Right ventricle myocardium superior (tissue), 1 donor: ENCODE measurements at places on chromosomes 11 and 22. TPM values are rescaled to one million over a fixed set of nuclear protein-coding genes. Genes with fewer than 3 reads are reported as not detected.
A peak's percentile ranks its signal among the peaks of the same experiment; 100 is the strongest.

GRCh38 chr11:74397501-74398243, 561 bp downstream of the PGM2L1 start:
- DNase-seq = peak; percentile 67

DNA sequence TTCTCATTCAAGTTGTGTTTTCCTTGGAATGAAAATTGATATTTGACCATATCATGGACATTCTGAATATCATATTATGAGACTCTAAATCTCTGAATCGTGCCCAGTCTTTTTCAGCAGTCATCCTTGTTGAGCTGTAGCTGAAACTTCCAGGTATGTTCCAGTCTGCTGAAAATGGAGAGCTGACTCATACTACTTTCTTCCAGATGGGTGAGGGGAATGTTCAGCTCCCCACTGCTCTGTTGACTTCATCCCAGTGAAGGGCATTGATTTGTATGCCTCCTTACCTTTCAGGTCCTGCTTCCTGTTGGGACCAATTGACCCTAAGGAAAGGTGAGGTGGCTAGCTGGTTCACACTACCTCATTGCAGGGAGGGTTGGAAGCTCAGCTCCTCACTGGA, 3.5 kb downstream of the OR5P2 start:
- no peak for DNase-seq

DNA sequence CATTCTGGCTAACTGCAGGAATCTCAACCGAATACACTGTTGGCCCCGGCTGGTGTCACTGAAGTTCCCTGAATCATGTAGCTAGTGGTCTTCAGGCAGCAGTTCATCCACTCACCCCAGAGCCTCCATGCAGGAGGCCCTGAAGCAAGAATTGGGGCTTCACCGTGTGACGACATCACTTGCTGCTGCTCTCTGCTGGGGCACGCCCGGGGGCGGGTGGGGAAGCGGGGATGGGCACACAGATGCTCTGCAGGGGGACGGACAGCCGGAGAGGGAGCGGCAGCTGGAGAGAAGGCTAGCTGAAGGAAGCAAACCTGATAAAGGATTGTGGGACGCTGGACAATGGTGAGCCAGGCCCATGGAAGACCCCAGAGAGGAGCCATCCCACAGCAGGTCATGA, 17.0 kb downstream of the B3GAT1 start:
- no peak for DNase-seq

GRCh38 chr22:27785831-27786230, 15.7 kb downstream of the MN1 start:
- no peak for DNase-seq

DNA sequence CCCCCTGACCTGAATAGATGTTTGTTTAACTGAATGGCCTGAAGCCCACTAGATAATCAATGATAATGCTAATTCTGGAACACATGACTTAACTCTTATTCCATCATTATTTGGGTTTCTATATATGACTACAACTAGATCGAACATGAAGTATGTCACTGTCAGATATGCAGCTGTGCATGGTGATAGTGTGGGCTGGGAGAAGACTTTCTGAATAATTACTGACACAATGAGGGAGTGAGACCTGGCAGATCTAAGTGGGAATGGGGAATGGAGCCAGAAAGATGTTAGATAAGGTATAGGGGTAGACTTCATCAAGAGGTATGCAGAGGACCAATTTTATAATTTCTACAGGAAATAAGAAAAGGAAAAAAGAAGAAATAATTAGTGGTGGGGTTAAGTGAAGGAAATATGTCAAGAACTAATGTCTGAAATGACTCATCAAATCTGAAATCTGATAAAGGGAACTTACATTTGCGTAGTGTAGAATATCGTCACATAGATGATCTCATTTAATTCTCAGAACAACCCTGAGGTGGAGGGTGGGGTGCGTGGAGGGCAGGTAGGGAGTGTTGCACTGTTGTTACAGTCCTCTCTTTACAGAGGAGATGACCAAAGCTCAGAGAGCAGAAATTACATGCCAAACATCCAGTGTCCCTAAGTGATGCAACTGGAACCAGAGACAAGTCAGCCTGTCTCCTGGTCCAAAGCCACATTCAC, 68.2 kb upstream of the EED start:
- DNase-seq = no peak

DNA sequence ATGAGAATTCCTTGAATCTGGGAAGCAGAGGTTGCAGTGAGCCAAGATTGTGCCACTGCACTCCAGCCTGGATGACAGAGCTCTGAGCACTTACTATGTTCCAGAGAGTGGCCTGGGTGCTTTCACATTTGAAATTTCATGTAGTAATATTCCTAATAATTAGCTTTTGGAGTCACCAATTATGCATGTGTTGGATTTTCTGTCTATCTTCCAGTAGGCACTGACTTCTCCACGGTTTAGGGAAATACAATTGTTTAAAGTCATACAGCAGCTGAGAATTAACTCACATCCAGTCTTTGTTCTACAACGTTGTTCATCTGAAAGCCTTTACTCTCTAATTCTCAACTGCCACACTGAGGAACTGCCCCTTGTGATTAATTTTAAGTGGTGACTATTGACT, 150.2 kb downstream of the CSNK2A3 start:
- no peak for DNase-seq

GRCh38 chr11:128174465-128175291, 412.7 kb downstream of the ETS1 start:
- DNase-seq = no peak

DNA sequence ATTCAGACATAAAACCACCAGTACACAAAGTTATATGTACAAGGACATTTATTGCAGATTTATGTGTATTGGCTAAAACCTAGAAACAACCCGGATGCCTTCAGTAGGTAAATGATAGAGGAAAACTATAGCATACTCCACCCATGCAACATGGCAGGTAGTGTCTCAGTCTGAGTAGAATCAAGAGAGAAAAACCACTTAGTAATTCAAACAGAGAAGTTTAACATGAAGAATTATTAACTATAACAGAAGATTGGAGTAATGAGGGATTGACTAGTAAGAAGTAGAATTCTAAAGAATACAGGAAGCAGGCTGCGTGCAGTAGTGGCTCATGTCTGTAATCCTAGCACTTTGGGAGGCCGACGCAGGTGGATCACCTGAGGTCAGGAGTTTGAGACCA, 16.2 kb upstream of the SPTY2D1 start:
- no peak for DNase-seq

DNA sequence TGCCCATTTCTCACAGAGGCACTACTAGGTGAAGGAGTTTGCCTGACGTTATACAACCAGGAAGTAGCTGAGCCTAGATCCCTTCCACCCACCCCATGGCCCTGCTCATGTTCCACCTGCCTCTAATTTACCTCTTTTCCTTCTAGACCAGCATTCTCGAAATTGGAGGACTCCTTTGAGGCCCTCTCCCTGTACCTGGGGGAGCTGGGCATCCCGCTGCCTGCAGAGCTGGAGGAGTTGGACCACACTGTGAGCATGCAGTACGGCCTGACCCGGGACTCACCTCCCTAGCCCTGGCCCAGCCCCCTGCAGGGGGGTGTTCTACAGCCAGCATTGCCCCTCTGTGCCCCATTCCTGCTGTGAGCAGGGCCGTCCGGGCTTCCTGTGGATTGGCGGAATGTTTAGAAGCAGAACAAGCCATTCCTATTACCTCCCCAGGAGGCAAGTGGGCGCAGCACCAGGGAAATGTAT, 14.1 kb downstream of the PIK3IP1 start:
- DNase-seq = no peak

DNA sequence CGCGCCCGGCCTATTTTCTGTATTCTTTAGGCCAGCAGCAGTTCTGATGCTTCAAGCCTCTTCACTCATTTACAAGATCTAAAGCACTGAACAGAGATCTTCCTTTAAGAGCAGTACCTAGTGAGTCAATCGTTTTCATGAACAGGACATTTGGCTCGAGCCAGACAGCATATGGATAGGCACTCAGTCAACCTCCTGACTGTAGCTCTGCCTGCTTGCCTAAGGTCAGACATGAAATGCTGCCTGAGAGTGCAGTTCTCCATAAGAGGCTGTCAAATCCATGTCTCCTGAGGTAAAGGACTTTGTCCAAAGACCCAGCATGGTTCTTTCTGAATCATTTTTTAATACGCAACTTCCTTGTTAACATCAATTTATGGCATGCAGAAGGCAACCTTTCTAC, 941.2 kb downstream of the DLG2 start:
- no peak for DNase-seq

DNA sequence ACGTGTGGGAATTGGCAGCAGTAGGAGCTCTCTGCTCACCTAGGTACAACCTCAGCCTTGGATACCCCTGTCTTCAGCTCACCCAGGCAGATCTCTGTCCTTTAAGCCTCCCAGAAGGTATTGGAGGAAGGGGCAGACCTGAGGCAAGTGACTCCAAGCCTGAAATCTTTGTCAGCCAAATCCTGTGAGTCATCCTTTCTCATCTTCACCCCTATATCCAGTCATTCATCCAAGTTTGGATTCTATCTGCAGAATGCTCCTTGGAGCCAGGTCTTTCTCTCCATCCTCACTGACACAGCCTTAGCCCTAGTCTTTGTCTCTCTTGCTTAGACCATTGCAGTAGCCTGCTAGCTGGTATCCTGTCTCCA, 10.4 kb upstream of the THY1 start:
- DNase-seq = no peak

Gene RIBC2
- not detected for total RNA-seq

Gene KLHDC7B
- not detected for total RNA-seq

Gene PGA5
- not detected for total RNA-seq

Gene B3GAT1
- total RNA-seq = 0.11 TPM

Gene VPREB1
- total RNA-seq = not detected

Gene DLAT
- total RNA-seq = 154 TPM

Gene MB
- 19,506 TPM for total RNA-seq

Gene SLC22A12
- not detected for total RNA-seq
